ENCODE measurements at places on chromosomes 12 and 14.

- no peak for DNase-seq
These were observed 69.3 kb downstream of the ETV6 start for GRCh38 chr12:11718768-11719253.

DNA sequence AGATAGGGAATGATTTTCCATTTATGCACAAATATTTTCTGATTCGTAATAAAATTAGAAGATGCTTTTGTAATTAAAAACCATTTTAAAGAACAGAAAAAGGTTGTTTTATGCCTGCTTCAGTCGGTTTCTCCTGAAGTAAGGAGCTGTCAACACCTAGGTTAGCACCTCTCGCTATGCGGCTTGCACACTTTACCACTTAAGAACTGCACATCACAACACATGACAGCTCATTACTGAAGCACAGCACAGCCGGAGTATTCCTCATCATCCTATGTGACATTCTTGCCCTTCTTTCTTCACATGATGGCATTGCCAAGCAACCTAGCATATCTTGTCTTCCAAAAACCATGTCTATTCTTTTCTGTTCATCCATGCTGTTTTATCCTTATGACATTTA lies 5.4 kb upstream of the WIF1 start:
- no peak for DNase-seq

- DNase-seq, result no peak
These were observed 218.7 kb downstream of the RASSF9 start for GRCh38 chr12:85617307-85618091.

- DNase-seq, result no peak
These were observed 34.5 kb upstream of the DCD start for GRCh38 chr12:54682674-54683073.

GRCh38 chr12:131902332-131903241 lies 8.2 kb downstream of the ULK1 start:
- DNase-seq, result no peak

DNA sequence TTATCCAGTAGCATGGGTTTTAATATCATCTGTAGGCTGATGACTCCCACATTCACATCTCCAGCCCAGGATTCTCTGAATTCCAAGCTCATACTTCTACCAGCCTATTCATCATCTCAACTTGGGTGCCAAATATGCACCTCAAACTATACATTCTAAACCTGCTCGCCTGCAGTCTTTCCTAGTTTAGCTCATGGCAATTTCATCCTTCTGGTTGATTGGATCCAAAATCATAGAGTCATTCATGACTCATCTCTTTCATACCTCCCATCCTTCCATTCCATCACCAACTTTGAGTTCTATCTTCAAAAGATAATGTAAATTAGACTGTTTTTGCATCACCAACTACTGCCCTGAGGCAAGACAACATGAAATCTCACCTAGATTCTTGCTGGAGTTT lies 99.7 kb upstream of the EGLN3 start:
- DNase-seq, result no peak

GRCh38 chr12:67784831-67785230 lies 136.3 kb downstream of the DYRK2 start:
- no peak for DNase-seq
